ENCODE measurements at places on chromosomes 11 and 22.
A peak's percentile ranks its signal among the peaks of the same experiment; 100 is the strongest.

DNA sequence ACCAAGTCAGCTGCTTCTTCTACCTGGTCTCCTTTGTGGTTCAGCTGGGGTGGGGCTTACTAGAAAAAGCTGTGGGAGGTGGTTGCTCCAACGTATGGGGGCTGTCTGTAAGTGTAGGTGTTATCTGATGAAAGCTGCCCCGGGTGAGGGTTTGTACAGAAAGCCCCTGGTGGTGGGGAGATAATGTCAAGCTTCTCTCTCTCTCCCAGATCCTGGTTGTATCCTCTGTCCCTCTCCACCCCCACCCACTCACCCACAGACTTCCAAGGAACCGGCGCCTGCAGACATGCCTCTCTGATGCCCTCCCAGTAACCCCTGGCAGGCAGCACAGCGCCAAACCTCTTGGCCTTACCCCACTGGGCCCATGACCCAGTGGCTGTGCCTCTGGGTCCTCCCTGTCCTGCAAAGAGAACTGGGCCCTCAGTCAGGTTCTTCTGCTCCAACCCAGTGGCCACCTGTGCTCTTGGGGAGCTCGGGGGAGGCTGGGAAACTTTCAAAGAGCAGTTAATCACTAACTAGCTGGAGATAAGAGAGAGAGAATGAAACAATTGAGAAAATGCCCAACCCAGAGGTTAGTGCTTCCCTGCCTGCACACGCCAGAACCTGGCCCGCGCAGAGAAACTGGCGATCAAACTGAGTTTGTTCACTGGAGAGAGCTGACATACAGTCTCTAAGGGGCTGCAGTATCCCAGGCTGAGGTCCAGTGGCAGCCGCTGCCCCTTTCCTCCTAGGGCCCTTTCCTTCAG is 20.4 kb upstream of the EHF start:
- DNase-seq: peak; percentile 12

- DNase-seq: peak; percentile 4
These were observed 72.7 kb upstream of the TTC12 start for GRCh38 chr11:113241636-113242054.

- DNase-seq: no peak
These were observed 14.2 kb downstream of the SLC22A8 start for GRCh38 chr11:63001456-63001855.

GRCh38 chr11:46577058-46577457 is 16.8 kb downstream of the AMBRA1 start:
- DNase-seq: no peak

GRCh38 chr11:60797846-60798630 is 12.9 kb downstream of the MS4A10 start:
- DNase-seq: no peak

DNA sequence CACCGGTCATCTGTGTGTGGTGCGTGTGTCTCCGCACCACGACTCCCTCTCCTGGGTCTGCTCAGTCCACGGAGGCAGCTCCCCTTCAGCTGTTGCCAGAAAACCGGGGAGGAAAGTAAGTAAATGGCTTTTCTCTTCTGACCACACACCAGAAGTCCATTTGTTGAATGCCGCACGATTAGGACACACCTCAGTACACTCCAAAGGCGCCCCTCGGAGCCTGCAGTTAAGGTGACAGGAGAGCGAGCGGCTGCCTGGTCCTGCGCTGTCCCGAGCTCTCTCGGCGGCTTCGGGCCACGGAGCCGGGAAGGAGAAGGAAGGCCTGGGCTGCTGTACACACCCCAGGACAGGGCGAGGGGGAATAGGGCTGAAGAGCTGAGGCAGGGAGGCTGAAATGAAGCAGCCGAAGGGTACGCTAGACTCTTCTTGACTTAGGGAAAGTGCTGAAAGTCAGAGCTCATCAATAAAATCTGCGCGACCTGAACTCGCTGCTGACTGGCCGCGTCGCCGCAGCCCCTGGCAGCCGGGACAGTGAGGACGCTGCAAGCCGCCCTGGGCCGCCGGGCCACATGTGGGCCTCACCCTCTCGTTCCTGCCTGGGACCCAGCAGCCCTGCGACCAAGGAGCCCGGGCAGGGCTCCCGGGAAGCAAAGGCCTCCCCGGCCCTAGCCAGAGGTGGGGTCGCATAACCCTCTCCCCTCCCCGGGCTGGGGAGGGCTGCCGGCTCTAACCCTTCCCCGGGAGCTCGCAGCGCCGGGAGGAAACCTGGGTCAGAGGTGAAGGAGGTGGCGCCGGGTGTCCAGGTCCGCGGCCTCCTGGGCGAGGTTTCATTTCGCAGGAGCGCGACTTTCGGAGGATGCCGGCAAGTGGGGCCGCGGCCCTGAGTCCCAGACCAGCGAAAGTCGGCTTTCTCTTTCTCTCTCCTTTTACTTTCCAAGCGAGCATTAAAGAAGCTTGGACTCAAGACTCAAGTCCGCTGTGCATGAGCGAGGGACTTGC is 1.6 kb upstream of the PAX6 start:
- no peak for DNase-seq

GRCh38 chr11:27563201-27563600 is 56.6 kb upstream of the LIN7C start:
- no peak for DNase-seq

DNA sequence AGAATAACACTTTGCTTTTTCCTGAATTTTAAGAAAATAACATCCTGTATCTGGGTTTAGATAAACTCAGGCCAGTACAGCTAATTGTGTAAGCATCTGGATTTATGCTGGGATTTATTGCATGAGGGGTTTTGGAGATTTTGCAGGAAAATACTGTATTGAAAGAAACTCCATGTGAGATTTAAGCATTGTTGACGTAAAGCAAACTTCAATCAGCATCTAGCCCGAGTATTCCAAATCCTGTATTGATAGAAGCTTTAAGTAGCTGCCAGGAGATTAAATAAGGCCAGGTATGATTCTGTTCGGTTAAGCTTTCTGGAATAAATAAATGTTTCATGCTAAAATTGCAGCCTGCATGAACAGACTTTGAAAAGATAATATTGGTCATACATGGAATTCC is 36.3 kb upstream of the LYVE1 start:
- no peak for DNase-seq

DNA sequence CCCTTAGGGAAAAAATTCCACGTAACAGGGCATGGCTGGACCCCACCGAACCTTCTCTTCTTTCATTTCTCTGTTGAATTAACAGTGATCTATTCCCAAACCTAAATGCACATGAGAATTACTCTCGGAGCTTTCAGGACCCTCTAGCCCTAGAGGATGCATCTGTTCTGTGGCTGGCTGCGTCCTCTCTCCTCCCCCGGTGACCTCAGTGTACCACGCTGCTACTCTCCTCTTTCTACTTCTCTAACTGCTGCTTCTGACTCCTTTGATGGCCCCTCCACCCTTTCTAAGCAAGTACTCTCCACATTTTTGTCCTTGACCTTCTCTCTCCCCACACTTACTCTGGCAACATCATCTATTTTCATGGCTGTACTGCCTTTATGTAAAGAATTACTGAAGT is 12.1 kb upstream of the APOA1 start:
- DNase-seq: no peak

DNA sequence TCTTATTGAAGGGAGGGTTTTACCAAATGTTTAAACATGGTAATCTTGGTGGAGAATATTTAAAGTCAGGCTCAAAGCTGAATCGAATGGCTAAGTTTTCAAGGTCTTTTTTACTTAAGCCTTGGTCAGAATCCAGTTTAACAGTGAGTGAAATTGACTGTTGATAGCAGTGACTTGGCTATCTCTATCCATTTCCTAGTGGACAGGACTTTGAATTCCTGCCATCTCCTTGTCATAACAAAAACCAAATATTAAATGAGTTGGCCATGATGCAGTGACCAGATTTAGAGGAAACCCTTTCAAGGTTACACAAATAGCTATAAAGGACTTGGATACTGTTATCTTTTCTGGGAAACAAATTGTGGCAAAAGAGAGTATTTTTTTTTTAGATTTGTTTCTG is 92.0 kb downstream of the JRKL start:
- DNase-seq: no peak

DNA sequence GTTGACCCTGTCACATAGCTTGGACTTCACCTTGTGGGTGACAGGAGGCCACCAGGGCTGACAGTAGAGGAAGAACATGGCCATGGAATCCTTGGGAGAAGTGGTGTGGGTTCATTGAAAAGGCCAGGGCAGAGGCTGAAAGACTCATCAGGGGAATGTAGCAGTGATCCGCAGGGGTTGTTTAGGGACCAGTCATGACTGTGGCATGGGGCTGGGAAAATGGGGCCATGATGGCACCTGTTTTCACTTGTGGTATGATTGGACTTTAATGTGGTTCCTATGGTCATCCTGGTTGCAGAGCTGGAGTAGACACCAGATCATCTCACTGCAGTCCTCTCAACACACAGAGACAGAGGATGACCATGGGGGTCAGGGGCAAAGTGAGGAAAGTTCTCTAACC is 66.7 kb upstream of the MYEOV start:
- DNase-seq: no peak

DNA sequence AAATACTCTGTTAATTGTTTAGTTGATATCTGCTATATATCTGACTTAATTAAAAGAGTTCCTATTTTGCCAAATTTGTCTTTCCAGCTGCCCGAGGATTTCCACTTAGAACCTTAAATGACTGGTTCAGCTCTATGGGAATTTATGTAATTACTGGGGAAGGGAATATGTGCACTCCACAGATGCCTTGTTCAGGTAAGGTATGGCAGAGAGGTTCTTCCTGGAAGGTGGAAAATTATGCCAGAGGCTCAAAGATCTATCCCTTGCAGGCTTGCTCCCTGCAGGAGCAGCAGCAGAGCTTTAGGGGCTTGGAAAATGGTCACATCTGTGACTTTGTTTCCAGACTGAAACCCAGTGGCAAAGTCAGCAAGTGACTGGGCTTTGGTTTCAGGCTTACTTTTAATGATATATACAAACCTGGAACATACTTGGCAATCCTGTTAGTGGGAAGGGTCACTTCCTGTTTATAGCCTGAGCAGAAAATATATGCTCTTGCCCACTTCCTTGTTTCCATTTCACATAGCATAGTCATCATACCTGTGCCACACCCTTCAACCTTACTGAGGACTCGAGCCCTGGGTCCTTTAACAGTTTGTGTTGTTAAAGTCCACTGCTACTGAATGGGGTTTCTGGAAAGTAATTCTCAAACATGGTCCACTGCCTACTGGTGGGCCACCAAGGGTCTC is 23.7 kb downstream of the WBP2NL start:
- DNase-seq: no peak

- DNase-seq: no peak
These were observed 129.9 kb downstream of the ARL14EP start for GRCh38 chr11:30452842-30453241.

GRCh38 chr11:29328961-29329441 is 687.8 kb downstream of the KCNA4 start:
- DNase-seq: peak; percentile 8

DNA sequence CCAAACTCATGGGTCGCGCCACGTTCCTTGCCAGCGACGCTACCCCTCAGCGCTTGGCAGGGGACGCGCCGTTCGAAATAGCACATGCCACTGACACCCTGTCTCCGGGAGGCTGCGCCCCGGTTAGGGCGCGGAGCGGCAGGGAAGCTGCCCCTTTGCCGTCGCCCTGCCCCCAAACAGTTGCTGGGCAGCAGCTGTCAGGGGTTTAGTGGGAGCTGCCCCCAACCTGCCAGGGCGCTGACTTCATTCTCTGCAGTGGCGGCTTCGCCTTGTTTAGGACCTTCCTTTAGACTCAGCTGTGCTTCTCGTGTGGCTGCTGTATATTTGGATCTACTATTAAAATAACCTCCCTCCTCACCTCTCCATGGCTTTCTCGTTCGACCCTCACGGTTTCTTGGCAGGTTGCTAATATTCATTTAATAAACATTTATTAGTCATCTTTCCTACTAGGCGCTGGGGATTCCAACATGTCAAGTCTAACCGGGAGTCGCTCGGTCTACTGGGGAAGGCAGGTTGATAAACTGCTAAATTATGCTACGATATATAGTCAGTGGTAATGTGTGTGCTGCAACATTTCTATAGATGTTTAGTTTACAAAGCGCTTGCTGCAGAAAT is 782 bp downstream of the TMEM109 start:
- DNase-seq: no peak

DNA sequence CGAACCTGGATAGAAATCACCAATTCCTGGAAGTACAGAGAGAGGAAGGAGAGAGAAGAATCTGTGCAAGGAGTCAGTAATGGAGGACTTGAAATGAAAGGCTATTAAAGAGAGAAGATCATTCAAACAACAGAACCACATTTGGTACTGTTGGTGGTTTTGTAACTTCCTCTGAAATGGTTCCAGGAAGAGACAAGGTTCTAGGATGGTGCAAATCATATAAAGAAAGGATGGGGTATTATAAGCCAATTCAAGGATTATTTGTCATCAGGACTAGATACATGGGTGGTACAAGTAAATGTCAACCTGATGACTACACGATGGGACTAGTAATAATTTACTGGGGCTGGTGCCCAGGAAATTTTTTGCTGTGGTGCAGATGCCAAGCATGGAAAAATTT is 28.9 kb upstream of the TMA7B start:
- DNase-seq: no peak
